Stimulated activated CD8-positive, alpha-beta memory T cell treated with anti-CD3 and anti-CD28 coated beads, Interleukin-7, amount 100 ng/mL, for 4 hours (primary cell): ENCODE measurements at places on chromosomes 11 and 22.

DNA sequence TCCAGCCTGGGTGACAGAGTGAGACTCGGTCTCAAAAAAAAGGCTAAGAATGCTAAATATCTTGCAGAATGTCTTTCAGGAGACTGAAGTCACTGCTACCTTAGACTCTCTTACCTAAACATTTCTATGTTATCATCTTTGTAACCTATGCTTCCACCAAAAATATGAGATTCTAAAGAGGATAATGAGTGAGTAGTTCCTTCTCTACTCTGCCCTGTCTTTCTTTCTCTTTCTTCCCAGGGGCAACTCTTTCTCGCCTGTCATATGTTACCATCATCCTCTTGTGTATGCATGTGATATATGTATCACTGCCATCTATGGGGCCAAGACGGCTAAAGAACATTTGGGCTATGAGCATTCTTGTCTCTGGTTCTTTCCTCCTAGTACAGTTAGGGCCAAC lies 9.0 kb upstream of the RASSF10 start:
- DNase-seq = no peak

DNA sequence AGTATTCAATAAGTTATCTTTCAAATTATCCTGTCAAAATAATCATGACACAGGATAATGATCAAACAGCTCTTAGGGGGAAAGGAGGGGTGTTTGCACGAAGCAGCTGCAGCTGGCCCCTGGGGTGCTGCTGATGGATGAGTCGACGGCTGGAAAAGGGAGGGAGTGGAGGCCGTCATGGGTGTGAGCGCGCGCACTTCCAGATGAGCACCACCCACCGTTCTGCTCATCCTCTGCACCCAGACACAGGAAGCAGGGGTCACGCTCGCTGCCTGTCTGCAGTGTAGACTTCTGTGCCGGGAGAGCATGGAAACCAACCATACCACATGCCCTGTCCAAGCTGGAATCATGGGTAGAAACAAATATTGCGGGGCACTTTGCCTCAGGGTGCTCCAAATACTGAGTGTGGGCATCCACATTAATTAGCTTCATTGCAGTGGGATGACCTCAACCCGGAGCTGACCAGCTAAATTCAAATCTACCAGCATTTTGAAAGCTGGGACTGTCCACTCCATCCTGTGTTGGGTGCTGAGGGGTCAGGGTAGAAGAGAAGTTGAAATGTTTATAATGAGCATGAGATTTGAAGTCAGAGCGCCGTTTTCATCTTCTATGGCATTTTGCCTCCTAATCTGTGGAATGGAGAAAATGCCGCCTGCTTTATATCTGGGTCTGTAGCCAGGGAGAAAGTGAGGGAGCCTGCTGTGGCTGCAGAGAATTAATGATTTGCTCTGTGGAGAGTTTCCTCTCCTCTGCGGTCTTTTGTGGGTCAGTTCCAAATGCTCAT lies 802.4 kb downstream of the TBC1D22A start:
- DNase-seq = no peak

GRCh38 chr11:46015941-46016340 lies 93.5 kb downstream of the LARGE2 start:
- DNase-seq = no peak

GRCh38 chr11:64026575-64027205 lies 9.0 kb upstream of the FLRT1 start:
- no peak for DNase-seq

GRCh38 chr11:65586676-65587075 lies 8.9 kb downstream of the KCNK7 start:
- no peak for DNase-seq

DNA sequence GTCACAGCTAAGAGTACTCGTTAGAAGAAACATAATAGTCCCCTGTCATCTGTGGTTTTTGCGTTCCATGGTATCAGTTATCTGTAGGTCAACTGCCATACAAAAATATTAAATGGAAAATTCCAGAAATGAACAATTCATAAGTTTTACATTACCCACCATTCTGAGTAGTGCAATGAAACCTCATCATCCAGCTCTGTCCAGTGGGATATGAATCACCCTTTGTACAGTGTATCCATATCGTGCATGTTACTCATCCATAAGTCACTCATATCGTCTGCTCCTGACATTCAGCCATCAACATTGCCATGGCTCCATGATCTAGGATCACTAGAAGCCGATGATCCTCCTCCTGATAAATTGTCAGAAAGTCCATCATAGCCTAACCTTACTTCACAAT lies 174.9 kb upstream of the C11orf87 start:
- no peak for DNase-seq

DNA sequence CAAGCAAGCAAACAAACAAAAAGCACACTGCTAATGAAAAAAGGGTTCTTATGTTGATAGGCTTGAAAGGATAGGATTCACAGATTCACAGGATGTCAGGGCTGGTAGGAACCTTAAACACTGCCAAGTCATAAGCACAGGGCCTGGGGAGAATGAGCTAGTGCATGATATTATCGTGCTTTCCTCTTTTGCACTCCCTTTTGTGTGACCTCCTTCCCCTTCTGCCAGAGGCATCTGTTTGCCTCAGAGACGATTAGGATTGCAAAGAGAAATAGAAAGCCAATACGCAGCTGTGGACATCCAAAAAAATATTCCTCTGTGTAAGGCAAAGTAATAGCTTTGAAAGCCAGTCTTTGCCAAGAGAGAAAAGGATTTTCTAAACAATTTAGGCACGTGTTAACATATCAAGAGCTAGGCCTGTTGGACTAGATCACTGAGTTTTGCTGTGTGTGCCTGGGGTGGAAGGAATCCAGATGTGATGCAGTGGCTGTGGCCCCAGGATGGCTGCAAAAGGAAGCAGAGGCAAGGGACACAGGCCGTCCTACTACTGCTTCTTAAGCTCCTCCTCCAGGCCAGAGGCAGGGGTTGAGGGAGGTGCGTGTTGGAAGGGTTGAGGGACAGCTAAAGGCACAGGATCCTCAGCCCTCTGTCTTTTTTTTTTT lies 30.6 kb downstream of the MCHR1 start:
- DNase-seq = no peak

DNA sequence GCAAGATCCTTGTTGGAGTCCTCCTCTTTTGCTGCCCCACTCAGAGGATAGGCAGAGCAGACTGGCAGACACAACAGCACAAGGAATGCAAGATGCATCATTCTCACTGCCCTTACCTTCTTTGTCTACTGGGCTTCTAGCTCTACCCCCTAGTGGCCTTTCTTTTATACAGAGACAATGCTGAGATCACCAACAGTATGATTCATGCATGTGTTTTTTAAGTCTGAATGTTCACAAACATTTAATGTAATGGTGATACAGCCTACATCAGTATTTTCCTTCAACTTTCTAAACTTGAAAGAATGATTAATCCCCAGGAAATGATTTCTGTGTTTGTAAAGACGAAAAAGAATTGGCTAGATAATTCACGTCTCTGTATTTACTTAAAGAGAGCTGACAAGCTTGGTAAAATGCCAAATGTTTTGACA lies at the start of gene MMP10:
Gene MMP10 (minus strand): TSS at position 138 of the 428 bp plus-strand sequence. CDS start 37 bp downstream, at position 101.
- DNase-seq = no peak

DNA sequence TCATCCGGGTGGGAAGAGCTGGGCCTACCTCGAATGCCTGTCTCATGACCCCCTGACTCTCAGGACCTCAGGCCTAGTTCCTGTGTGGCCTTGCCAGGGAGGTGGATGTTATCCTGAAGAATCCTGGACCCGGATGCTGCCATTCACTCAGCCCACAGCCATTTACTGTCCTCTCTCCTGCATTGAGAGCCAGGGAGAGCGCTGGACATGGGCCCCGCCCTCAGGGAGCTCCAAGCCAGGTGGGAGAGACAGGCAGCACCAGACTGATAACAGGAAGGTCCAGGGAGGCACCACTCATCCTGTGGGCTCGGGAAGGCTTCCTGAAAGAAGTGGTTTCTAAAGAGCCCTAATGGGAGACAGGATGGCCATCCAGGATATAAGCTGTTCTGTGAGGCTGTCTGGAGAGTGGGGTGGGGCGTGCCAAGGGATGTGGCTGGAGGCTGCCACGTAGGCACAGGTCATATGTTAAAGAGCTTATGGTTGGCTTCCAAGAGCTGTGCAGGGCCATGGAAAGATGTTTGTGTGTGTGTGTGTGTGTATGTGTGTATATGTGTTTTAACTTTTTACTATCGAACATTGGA lies 8.6 kb downstream of the SERPINH1 start:
- DNase-seq = no peak

GRCh38 chr22:33919391-33920196 lies 682 bp downstream of the LARGE1 start:
- no peak for DNase-seq

DNA sequence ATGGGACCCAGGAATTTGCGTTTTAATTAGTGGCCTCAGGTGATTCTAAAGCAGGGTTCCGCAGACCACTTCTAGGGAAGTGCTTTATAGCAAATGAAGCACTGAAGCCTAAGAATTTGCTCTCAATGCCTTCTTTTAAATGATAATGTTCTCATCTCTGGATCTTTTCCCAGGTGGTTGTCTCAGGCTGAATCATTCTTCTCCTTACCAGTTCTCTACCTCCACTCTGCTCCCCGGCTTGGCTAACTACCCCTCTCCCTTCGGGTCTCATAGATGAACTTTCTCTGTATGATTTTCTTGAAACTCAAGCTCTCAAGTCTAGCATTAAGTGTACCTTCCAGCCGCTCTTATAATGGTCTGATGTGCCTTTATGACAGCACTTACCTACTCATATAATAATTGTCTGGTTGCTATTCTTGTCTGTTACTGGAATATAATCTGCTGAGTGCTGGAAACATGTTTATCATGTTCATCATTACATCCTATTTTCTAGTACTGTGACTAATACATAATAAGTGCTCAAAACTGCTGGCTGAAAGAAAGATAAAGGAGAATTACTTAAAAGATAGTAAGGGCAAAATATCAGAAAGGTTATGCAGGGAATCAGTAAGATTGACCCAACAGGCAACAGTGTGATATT lies 195.9 kb upstream of the SESN3 start:
- no peak for DNase-seq

- no peak for DNase-seq
These were observed 7.8 kb upstream of the RTL6 start for GRCh38 chr22:44505796-44506354.

GRCh38 chr11:27363576-27364117 lies 632 bp upstream of the CCDC34 start:
- no peak for DNase-seq

DNA sequence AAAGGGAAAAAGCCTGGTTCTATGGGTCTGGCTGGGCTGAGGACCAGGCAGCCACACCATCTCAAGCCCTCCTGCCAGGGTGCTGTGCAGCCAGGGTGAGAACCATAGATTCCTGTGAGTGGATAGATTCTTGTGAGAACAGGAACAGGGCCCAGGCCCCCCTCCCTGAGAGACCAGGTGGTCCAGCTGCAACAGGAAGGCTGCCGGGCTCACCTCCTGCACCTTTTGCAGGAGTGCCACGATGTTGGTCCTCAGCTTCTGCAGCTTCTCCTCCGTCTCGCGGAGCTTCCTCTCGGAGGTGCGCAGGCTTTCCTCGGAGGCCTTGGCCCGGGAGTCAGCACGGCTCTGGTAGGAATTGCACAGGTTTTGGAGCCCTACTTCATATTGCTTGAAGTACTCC lies 40.8 kb downstream of the MORC2 start:
- DNase-seq = no peak

DNA sequence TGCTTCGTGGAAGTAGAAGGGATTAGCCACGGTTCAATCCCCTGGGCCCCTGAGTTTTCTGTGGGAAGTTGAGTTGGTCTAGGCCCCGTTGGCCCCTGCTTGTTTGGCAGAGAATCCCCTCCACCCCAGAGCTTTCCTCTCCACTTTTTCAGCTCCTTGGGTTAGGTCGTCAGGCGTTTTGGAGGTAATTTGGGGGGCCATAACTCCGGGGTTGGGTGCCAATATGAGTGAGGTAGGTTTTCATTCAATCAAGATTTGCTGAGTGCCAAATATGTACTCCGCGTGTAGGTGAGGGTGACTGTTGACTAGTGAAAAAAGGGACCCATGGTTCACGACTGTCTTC lies 590 bp downstream of the ATG13 start:
- DNase-seq = no peak

DNA sequence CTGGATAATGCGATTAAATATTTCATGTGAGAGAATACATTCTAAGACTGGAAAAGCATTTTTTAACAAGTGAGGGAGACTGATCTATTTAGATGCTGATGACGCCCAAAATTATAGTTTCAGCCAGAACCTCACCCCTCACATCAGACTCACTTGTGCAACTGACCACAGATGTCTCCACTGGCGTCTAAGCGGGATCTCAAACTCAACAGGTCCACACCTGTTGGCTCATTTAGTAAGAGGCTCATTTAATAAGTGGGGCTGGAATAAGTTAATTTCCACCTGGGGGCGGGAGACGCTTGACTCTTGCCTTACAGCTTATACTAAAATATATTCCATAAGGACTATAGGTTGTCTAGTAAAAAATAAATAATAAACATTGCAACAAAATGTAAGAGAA lies 47.5 kb downstream of the MORC2 start:
- DNase-seq = no peak

GRCh38 chr11:126165757-126166156 lies 45.7 kb downstream of the RPUSD4 start:
- no peak for DNase-seq

DNA sequence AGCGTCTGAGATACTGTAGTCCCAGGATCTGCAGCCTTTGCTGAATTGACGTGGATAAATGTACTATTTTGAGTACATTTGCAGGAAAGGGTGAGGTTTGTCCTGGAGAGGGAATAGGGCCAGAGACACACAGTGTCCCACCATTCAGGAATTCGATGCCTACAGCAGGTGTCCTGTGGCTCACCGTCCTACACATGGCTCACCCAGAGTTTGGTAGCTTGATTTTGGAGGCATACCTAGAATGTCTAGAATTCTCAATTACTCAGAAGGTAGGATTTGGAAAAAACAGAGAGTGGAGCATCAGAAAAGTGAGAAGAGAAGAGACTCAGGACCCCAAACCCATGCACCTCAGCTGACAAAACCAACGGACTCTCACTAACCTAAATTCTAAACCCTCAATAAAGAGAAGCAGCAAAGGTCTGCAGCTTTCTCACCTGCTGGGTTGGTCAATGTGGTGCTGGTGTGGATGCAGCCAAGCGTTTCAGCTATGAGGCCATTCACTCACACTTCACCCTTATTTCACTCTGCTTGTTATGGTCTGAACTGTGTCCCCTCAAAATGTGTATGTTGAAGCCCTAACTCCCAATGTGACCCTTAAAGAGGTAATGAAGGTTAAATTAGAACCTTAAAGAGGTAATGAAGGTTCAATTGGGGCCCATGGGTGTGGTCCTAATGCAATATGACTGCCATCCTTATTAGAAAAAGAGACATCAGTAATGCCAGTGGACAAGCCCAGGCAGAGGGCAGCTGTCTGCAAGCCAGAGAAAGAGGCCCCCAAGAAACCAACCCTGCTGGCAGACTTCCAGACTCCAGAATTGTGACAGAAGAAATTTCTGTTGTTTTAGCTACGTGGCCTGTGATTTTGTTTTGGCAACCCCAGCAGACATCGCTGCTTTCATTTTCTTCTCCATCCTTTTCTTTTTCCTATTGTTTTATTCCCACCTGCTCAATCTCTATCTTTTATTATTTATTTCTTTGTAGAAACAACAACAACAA lies 187.8 kb downstream of the SNX19 start:
- DNase-seq = no peak

DNA sequence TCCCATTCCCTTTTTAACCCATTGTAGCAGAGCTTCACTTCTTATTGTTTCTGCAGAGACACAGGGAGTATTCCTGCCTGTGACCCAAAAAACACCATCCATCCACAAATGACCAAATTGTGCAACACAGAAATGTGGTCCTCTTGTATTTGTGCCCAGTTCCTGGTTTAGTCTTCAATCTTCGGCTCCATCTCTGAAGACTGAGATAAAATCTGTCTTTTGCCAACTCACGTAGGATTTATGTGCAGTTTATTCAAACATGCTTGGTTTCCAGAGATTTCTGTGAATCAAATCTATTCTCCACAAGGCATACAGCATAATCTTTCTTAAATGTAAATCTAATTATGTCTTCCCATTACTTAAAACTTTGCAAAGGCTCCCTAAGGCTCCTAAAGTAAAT lies 307.0 kb downstream of the AASDHPPT start:
- no peak for DNase-seq
